ENCODE measurements at places on chromosomes 11 and 22. TPM values are rescaled to one million over a fixed set of nuclear protein-coding genes. Genes with fewer than 3 reads are reported as not detected.

APOL6 gene
- 8.7 TPM for total RNA-seq

APOA5 gene
- total RNA-seq, result not detected

- no peak for DNase-seq
These were observed 27.2 kb upstream of the RASL10A start for GRCh38 chr22:29342577-29343312.

DNA sequence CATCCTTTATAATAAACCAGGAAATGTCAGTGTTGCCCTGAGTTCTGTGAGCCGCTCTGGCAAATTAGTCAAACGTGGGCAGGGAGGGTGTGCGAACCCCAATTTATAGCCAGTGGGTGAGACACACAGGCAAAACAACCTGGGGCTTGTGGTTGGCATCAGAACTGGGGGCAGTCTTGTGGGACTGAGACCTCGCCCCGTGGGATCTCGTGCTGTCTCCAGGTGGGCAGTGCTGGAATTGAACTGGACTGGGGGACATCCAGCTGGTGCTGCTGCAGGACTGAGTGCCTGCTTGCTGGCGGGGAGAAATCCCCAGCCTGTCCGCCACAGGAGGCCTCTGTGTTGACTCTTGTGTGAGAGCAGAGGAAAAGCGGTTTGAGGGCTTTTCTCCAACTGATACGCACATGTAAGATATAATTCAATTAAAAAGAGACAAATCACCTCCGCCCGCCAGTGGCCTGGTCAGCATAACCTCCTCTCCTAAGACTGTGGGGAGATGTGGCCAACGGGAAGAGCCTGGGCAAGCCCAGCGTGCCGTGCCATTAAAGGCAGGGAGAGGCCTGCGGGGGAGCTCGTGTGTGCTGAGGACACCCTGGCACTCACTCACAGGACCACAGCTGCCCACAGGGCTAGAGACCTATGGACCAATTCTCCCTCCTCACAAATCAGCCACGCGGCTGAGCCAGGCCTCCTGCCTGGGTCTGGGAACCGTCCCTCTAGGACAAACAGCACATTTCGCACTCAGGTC lies 18.4 kb downstream of the SULT4A1 start:
- no peak for DNase-seq

GGT5 gene
- total RNA-seq, result 7.0 TPM

GRCh38 chr11:74686792-74687191 lies 44.4 kb downstream of the CHRDL2 start:
- no peak for DNase-seq

ARL2 gene
- total RNA-seq, result 124 TPM

GRCh38 chr11:3894128-3894731 lies 38.8 kb downstream of the STIM1 start:
- no peak for DNase-seq

DNA sequence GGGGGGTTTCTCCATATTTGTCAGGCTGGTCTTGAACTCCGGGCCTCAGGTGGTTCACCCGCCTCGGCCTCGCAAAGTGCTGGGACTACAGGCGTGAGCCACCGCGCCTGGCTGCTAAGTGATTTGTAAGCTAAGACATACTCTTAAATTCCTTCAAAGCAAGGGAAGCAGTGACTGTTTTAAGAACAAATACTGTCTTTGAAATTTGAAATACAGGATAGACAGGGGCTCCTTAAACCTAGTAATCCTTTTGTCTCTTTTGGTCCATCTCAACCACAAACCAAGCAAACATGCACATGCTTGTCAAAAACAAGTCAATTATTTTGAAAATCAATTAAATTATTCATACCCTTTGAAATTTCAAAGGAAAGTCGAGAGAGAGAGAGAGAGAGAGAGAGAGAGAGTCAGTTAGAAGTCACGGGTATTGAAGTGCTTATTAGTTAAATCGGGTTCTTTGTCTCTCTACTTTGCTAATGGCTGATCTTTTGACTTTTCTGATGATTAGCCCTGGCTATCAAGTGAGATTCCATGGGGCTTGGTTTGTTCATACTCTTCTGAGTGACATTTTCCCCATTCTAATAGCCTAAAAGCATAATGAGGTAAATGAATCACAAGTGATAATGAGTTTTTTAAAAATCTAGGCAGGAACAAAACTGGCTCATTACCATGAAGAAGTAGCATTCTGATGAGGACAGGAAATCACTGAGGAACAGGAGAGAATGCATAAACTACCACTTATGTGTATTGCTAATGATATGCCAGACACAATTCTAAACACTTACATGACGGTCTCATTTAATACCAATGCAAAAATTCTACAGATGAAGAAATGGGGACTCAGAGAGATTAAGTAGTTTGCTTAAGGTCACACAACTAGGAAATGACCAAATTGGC lies 48.0 kb downstream of the MCHR1 start:
- DNase-seq, result no peak

KIAA0930 gene
- total RNA-seq, result 43.4 TPM

DNA sequence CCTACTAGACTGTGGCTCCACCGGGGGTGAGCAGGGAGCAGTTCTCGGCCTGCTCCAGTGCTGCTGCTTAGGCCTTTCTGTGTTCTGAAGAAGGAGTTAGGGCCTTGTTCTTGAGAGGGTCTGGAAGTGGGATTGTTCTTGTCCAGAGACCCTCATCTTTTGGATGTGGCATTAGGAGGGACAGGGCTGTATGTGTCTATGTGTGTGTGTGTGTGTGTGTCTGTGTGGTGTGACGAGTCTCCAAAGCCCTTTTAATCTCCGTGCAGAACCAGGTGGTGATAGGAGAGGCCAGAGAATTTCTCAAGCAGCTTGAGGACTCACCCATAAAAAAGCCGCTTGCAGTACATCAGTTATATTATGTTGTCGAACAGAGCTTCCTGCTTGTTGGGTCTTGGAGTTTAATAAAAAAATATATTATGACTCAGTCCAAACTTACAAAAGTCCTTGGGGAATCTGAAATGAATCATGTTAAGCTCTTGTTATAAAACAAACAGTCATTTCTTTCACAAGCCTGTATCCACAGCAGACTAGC lies 196.5 kb downstream of the TENM4 start:
- no peak for DNase-seq

GRCh38 chr22:20589614-20590476 lies 82.4 kb downstream of the MED15 start:
- no peak for DNase-seq

CCDC73 gene
- not detected for total RNA-seq

- DNase-seq, result no peak
These were observed 184.5 kb downstream of the EFCAB6 start for GRCh38 chr22:43627485-43628213.

DNA sequence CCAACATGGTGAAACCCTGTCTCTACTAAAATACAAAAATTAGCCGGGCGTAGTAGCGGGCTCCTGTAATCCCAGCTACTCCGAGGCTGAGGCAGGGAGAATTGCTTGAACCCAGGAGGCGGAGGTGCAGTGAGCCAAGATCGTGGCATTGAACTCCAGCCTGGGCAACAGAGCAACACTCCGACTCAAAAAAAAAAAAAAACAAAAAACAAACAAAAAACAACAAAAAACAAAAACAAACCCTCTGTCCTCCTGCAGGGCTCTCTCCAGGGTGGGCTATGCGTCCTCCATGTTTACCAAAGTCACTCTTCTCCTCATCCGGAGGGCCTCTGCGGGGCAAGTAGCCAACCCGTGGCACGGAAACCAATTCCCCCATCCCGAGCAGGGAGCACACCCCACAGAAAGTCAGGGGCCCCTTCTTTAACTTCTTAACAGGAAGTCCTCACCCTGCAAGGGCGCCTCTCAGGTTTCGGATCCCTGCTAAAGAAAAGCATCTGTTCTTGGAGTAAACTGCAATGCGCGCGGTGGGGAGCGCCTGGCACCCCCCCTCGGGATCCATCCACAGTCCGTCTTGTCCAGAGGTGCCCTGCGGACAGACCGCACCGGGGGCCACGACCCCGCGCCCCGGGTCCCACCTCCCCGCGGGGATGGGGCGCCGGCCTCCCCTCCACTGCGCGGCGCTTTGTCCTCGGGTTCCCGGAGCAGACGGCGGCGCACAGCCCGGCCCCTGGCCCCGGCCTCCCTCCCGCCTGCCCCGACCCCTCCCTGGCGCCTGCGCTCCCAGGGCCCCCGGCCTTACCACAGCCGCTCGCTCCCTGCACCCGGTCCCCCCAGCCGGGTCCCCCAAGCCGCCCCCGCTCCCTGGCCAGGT lies 712 bp downstream of the CERK start:
- DNase-seq, result no peak

Data from pulmonary artery endothelial cell (primary cell).